ENCODE measurements at places on chromosomes 1 and 21. TPM values are rescaled to one million over a fixed set of nuclear protein-coding genes. Genes with fewer than 3 reads are reported as not detected.
A peak's percentile ranks its signal among the peaks of the same experiment; 100 is the strongest.

- H3K4me3 ChIP-seq: no peak overlapping the region
- H3K36me3 ChIP-seq: no peaks in the 10 kb centered on the region
- DNase-seq: no peak
- no peak overlapping the region for H3K27ac ChIP-seq
- no peaks in the 10 kb centered on the region for H3K4me1 ChIP-seq
These were observed 65.9 kb upstream of the FAM20B start for GRCh38 chr1:178959543-178960460.

GRCh38 chr1:84345220-84345619 is 43.7 kb downstream of the SAMD13 start:
- H3K4me1 ChIP-seq: no peaks in the 10 kb centered on the region
- H3K27ac ChIP-seq: no peak overlapping the region
- no peaks in the 10 kb centered on the region for H3K36me3 ChIP-seq
- no peaks in the 10 kb centered on the region for H3K27me3 ChIP-seq
- no peak for DNase-seq

DNA sequence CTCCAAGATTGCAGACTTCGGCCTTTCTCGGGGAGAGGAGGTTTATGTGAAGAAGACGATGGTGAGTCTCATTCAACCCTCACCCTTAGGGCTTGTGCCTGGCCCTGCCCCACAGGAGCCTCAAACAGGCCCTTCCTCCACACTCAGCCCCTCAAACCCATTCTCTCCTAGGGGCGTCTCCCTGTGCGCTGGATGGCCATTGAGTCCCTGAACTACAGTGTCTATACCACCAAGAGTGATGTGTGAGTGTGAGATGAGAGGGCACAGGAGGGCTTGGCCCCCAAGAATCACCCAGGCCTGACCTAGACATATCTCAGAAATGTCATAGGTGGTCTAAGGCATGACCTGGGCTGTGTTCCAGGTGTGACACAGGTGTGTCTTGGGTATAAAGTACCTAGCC is 18.3 kb upstream of the MPL start:
- no peaks in the 10 kb centered on the region for H3K27me3 ChIP-seq
- no peak overlapping the region for H3K4me3 ChIP-seq
- no peak for DNase-seq
- H3K27ac ChIP-seq: no peak overlapping the region
- no peaks in the 10 kb centered on the region for H3K4me1 ChIP-seq
- no peaks in the 10 kb centered on the region for H3K36me3 ChIP-seq

DNA sequence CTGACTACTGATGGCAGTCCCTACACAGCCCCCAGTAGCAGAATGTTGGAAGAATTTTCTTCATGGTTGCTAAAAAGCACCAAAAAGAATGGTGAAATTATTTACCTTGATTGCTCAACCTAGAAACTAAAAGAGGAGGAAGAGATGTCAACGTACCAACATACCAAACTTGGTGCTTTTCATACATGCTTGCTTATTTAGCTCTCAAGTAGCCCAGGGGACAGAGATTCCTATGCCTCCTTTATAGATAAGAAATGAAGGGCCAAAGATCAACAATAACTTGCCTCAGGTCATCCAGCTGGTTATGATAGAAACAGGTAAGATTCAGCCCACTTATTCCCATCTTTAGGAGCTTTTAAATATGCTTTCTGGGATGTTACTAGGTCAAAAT is 170.6 kb downstream of the PIGK start:
- no peak overlapping the region for H3K27ac ChIP-seq
- no peaks in the 10 kb centered on the region for H3K27me3 ChIP-seq
- no peaks in the 10 kb centered on the region for H3K4me1 ChIP-seq
- DNase-seq: no peak
- no peak overlapping the region for H3K4me3 ChIP-seq
- no peaks in the 10 kb centered on the region for H3K36me3 ChIP-seq

- no peak overlapping the region for H3K27ac ChIP-seq
- no peak overlapping the region for H3K4me3 ChIP-seq
- H3K27me3 ChIP-seq: peaks cover 24% of the 10 kb centered on the region
- H3K36me3 ChIP-seq: no peaks in the 10 kb centered on the region
These were observed 2.2 kb downstream of the CHRM3 start for GRCh38 chr1:239388578-239388977.

GRCh38 chr1:13228343-13228781 is 2.4 kb upstream of the PRAMEF18 start:
- no peaks in the 10 kb centered on the region for H3K4me1 ChIP-seq
- H3K27ac ChIP-seq: no peak overlapping the region
- H3K36me3 ChIP-seq: no peaks in the 10 kb centered on the region
- H3K27me3 ChIP-seq: no peaks in the 10 kb centered on the region

DNA sequence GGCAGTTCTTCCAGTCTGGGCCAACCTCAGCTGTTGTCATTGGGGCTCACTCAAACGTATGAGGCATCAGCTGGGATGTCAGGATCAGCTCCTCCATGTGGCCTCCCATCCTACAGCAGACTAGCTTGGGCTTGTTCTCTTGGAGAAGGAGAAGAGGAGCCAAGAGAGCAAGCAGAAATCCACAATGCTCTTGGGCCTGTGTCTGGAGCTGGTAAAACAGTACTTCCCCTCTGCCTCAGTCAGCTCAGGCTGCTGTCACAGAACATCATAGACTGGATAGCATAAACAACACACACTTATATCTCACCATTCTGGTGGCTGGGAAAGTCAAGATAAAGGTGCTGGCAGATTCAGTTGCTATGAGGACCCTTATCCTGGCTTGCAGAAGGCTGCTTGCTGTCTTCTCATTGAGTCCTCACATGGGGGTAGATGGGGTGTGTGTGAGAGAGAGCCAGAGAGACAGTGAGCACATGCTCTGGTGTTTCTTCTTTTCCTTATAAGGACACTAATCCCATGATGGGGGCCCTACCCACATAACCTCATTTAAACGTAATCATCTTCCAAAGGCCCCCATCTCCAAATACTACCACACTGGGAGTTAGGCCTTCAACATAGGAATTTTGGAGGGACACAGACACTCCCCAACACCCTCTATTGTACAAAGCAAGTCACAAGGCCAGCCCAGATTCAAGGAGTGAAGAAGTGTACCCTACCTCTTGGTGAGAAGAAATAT is 16.3 kb upstream of the DNAJC6 start:
- no peak overlapping the region for H3K4me3 ChIP-seq
- no peak for DNase-seq
- no peaks in the 10 kb centered on the region for H3K27me3 ChIP-seq

DNA sequence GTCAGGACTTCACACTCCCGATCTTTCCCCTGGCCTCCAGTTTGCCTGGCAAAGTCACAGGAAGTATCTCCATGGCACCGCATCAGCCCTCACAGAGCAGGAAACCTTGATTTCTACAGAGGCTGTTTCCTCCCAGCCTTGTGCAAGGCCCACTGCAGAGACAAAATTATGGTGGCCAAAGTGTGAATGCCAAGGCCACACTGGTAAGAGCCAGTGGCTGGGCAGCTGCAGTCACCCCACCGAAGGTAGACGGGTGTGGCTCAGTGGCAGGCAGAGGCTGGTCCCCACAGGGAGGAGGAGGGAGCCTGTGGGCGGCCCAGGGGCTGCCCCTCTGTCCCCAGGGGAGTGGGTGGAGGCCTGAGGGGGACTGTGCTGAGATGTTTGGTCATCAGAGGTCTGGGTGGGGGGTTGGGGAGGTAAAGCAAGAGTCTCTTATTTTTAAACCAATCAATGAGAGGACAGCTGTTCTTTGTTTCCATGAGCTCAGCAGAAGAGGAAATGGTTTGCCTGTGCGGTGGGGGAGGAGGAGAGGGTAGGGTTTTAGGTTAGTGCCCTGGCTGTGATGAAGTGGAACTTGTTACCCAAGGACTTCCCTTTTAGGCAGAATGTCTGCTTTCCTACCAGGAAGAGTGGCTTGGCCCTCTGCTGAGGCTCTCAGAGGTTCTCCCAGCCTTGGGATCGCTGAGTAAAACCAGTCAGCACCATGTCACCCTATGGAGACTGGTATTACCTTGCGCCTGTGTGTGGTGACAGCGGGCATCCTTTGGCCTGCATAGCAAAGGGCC is 18.0 kb upstream of the BTG2 start:
- no peak for DNase-seq
- H3K27ac ChIP-seq: peak overlapping the region; percentile 97
- no peaks in the 10 kb centered on the region for H3K36me3 ChIP-seq
- H3K4me3 ChIP-seq: peak overlapping the region; percentile 17
- peaks cover 65% of the 10 kb centered on the region for H3K4me1 ChIP-seq

- H3K27me3 ChIP-seq: no peaks in the 10 kb centered on the region
- H3K4me3 ChIP-seq: no peak overlapping the region
- H3K27ac ChIP-seq: no peak overlapping the region
- H3K36me3 ChIP-seq: no peaks in the 10 kb centered on the region
These were observed 29.5 kb downstream of the PEX14 start for GRCh38 chr1:10504249-10504648.

DNA sequence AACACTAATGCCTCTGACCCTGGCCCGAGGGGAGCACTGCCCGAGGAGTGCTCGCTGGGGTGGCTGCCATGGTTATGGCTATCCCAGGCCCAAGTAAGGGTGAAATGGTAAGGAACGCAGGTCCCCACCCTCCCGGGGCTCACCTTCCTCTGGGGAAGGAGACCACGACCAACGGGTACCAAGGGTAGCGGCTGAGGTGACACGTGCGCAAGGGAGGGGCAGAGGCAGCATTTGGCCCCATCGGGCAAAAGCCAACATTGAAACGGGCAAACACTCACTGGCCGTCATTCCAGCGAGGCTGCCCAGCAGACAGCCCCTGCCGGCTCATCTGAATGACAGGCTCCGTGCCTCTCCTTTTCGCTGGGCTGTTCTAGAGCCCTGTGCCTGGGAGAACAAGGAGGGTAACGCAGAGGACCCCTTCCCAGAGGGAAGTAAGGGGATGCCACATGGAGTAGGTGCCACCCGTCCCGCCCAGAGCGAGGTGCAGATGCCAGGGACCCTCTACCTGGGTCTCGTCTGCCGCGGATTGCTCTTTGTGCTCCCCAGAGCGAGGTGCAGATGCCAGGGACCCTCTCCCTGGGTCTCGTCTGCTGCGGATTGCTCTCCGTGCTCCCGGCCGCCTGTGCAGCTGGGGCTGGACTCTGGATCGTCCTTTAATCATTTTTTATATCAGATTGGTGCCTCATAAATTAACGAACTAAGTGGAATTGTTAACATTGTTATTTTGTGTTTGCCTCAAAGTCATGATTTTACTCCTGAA is 16.2 kb downstream of the ACTRT2 start:
- no peak for DNase-seq
- no peak overlapping the region for H3K4me3 ChIP-seq

DNA sequence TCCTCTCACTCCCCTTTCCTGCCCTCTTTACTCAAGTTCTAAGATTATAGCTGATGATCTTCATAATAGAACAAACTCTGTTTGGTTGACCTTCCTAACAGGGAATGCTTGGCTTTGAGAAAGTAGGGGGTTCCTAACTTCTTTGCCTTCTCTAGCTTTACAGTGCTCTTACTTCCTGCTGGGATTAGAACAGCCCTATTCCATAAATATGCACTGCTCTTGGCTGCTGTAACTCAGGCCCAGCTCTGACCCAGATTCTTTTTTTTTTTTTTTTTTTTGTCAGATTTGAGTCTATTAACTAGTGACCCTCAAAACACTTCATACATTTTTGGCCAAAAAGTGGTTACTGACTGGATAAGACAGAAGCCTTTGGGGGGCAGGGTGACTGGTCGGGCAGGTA is 39.4 kb upstream of the PIGV start:
- H3K4me1 ChIP-seq: peaks cover 19% of the 10 kb centered on the region
- no peak overlapping the region for H3K27ac ChIP-seq
- no peak for DNase-seq
- peaks cover 42% of the 10 kb centered on the region for H3K36me3 ChIP-seq
- no peaks in the 10 kb centered on the region for H3K27me3 ChIP-seq

GRCh38 chr1:176609556-176610408 is 146.8 kb downstream of the PAPPA2 start:
- no peaks in the 10 kb centered on the region for H3K27me3 ChIP-seq
- no peaks in the 10 kb centered on the region for H3K36me3 ChIP-seq
- H3K4me1 ChIP-seq: no peaks in the 10 kb centered on the region
- no peak for DNase-seq

- H3K27me3 ChIP-seq: no peaks in the 10 kb centered on the region
- H3K4me3 ChIP-seq: no peak overlapping the region
- no peak overlapping the region for H3K27ac ChIP-seq
These were observed 13.5 kb downstream of the CCDC30 start for GRCh38 chr1:42476605-42477004.

DNA sequence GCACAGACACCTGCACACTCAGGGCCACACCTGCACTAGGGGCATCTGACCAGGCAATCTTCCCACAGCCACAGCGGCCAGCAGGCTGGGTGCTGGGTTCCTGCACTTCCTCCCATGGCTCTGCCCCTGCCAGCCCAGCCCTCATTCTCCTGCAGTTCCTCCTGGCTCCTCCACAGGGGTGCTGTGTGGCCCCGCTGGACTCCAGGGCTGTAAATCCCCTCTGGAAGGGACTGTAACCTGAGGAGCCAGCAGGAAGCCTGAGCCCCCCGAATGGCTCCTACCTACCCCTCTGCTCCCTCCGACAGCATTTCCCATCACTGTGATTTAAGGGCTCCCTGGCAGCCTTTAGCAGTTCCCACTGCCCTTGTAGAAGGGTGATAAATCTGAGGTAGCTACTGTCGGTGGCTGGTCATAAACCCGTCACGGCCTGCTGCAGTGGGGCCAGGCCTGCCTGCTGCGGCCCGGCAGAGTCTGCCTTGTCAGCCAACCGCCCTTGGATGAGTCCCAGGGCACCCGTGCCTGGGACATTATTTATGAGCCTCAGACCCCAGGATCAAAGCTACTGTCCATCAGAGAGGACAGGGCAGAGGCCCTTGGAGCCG is 8.8 kb downstream of the UBL4B start:
- H3K4me3 ChIP-seq: no peak overlapping the region
- no peak for DNase-seq
- peaks cover 21% of the 10 kb centered on the region for H3K27me3 ChIP-seq
- no peaks in the 10 kb centered on the region for H3K36me3 ChIP-seq

GRCh38 chr1:18580047-18580446 is 50.6 kb upstream of the PAX7 start:
- no peaks in the 10 kb centered on the region for H3K27me3 ChIP-seq
- DNase-seq: no peak
- H3K27ac ChIP-seq: no peak overlapping the region
- H3K36me3 ChIP-seq: no peaks in the 10 kb centered on the region
- H3K4me1 ChIP-seq: no peaks in the 10 kb centered on the region
- no peak overlapping the region for H3K4me3 ChIP-seq

Gene MYOC
- 0.28 TPM for total RNA-seq

Gene KRTAP7-1
- not detected for total RNA-seq

Gene BCL10
- total RNA-seq: 17.6 TPM

Gene AMY2A
- not detected for total RNA-seq

Gene CDC42BPA
- total RNA-seq: 3.9 TPM

Gene RGS1
- total RNA-seq: 187 TPM

Gene C1orf146
- not detected for total RNA-seq

Gene CYYR1
- total RNA-seq: 3.5 TPM

Gene IGSF9
- total RNA-seq: 1.7 TPM

Gene COL16A1
- 32.9 TPM for total RNA-seq

Gene MNDA
- total RNA-seq: 21.6 TPM

Gene PLPP3
- 30.8 TPM for total RNA-seq

Gene CATSPER4
- not detected for total RNA-seq

Gene ALPL
- 0.90 TPM for total RNA-seq

Gene OR2T33
- total RNA-seq: not detected
